NCI-H774 (cell line): ENCODE measurements at places on chromosomes 11 and 22.
A peak's percentile ranks its signal among the peaks of the same experiment; 100 is the strongest.

- DNase-seq = no peak
Observed at GRCh38 chr22:43310311-43310710, 32.9 kb downstream of the SCUBE1 start.

DNA sequence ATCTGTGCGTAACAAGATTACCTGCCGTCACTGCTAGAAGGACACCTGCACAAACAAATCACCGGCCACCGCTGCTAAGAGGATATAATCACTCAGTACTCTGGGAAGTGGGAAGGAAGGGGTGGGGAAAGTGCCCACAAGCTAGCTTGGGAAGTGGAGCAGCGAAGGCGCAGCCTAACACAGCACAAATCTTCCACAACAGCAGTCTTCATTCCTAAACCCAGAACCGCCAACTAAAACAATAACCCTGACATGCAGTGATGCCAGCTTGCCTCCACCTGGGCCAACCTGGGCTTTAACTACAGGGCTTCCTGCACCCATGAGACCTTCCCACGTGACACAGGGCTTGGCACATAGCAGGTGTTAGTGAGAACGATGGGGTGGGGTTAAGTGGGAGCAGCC, 5.1 kb downstream of the DGCR2 start:
- peak; percentile 79 for DNase-seq

DNA sequence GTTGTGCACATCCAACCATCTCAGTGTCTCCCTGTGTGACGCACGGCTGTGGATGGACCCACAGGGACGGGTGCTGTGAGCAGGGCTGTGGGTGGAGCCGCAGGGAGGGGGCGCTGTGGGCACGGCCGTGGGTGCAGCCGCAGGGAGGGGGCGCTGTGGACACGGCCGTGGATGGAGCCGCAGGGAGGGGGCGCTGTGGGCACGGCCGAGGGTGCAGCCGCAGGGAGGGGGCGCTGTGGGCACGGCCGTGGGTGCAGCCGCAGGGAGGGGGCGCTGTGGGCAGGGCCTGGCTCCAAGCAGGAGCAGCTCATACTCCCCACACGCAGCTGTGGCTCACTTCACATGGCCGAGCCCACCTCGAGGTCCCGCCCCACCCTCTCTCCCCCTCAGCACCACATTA, 6.0 kb upstream of the MAPK11 start:
- no peak for DNase-seq

- DNase-seq = no peak
Observed at GRCh38 chr11:65944767-65945166, 513 bp upstream of the TSGA10IP start.

- no peak for DNase-seq
Observed at GRCh38 chr11:133841279-133842043, 3.9 kb downstream of the SPATA19 start.

DNA sequence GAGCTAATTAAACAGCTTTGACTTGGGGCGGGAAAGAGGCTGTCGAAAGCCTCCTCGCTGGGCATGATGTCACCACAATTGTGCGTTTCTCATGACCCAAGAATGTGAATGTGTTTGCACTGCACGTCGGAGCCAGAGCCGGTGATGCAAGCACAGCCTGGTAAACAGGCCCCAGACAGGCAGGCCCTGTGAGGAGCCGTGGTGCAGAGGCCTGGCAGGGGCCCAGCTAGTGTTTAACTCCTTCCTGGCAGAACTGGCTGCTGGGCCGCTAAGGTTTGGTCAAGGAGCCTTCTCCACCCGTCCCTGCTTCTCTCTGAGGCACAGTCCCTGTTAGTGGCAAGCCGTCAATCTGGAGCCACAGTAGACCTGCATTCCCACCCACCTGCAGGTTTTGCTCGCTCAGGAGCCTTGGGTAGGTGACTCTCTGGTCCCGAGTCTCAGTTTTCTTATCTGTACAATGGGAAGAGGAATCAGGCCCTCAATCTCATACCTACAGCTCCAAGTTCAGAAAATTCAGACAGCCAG, 25.4 kb upstream of the SMTN start:
- peak; percentile 54 for DNase-seq

DNA sequence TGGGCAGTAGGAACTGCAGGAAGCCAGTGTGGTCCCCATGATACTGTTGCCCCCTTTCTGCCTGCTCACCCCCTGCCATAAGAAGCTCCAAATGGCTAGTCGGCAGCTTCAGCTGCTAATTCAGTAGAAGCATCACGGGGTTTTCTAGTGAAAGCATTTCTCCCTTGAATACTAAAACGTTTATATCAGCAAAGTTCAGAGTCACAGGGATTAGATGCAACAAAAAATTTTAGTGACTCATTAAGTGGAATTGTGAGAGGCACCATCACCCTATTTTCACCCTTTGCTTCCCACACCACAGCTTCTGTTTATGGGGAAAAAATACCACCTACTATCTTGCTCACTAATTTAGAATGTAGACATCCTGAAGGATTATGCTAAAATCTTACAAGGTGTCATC, 25.2 kb downstream of the RAB39A start:
- DNase-seq = no peak

DNA sequence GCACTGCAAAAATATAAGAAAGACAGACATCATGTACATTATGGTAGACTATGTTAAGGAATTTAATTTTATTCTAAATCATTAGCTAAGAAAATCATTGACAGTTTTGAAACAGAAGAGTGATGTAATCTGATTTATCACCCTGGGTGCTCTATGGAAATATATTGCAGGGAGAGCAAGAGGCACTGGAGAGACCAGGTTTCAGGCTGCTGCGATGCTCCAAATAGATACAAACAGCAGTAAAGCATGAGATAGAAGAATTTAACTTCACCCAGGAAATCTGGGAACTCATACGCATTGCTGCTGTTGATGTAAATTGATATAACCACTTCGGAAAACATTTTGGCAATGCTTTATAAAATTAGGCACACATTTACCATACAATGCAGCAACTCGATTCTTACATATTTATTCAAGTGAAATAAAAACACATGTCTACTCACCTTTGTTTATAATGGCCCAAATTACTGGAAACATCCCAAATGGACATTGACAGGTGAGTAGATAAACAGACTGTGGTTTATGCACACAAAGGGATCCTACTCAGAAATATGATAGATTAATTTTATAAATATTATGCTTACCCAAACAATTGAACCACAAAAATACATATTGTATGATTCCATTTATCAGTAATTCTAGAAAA, 535.1 kb upstream of the CHORDC1 start:
- no peak for DNase-seq

- DNase-seq = peak; percentile 13
Observed at GRCh38 chr22:50271519-50271970, 1.4 kb upstream of the MAPK11 start.

DNA sequence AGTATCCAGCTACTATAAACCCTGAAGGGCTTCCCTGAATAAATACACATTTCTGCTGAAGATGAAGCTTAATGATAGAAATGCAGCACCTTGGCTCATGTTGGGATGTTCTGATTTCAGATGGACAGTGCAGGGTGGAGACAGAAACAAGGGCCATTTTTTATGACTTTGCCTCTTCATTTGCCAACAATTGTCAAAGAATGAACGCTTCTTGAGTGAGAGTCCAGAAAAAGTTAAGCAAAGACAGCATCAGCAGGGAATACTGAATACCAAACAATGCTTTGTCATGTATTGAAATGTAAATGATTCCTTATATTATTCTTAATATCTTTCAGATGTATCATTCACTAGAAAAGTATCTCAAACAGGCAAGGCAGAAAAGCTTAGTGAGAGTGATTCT, 84.9 kb downstream of the TRPC6 start:
- DNase-seq = no peak

- no peak for DNase-seq
Observed at GRCh38 chr11:111148121-111148520, 97.4 kb upstream of the POU2AF2 start.

- no peak for DNase-seq
Observed at GRCh38 chr11:116414357-116414880, 358.4 kb downstream of the BUD13 start.

DNA sequence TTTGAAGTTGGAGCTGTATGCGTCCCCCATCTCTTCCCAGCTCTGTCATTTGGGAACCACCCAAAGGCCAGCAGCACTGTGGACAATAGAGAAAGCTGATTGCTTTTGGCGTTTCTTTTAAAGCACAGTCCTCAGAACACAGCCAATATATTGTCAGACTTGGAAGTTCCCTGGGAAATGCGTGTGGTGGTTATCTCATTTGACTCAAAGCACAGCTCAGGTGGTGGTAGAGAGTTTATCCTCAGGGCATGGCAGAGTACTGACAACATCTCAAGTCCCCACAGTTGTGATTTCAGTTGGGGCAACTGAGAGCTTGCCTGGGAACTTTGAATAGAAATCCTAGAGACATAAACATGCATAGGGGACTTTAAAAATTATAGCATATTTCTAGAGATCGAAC, 601.3 kb downstream of the ETS1 start:
- no peak for DNase-seq

DNA sequence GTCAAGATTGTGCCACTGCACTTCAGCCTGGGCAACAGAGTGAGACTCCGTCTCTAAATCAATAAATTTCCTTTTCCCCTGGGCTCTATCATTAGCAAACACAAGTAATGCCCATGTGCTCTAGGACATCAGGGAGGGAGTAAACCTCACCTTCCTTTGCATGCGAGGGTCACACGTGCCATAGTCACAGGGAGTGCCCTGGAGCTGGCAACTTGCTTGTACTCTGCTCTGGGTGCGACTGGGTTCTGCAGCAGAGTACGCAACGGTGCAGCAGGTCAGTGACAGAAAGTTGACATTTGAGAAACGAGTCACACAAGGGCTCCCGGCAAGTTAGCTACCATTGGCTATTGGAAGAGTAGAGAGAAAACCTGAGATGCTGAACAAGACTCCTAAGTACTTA, 32.6 kb upstream of the CHKA start:
- DNase-seq = no peak

DNA sequence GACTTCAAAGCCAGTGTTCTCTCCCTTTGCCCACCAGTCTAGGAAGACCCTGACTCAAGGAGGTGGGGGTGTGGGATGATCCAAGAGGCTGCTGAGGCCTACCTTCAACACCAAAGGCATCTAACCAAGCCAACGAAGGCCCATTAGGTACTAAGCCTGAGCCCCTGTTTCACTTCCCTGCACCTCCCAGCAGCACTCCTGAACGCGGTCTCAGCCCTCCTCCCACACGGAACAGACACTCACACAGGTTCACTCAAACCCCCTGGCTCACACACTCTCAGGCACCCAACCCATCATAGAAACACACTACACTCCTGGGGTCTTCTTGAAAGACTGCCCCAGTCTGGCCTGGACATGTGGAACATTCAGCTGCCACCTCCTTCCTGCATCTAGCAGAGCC, 40.7 kb downstream of the SLC22A12 start:
- DNase-seq = no peak

DNA sequence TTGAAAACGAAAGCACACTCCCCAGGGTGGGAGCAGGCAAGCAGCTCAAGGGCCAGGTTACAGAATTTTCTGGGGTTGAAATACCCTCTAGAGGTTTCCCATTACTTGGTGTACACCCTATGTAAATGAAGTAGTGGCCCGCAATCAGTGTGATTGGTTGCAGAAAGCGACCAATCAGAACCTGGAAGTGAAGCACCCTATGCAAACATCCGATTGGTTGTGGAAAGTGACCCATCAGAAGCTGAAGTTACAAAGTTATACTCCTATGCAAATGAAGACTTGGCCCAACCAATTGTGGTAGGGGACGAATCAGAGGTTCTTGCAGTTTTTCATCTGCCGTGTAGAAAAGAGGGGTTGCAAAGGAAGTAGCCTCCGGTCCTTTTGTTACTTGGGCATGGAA, 19.2 kb downstream of the PRR5 start:
- no peak for DNase-seq

- no peak for DNase-seq
Observed at GRCh38 chr11:123129920-123130319, 65.1 kb downstream of the CLMP start.

- no peak for DNase-seq
Observed at GRCh38 chr11:69355346-69355940, 61.5 kb downstream of the MYEOV start.

- DNase-seq = no peak
Observed at GRCh38 chr11:22407921-22408320, 69.7 kb downstream of the SLC17A6 start.

- DNase-seq = no peak
Observed at GRCh38 chr11:97202613-97203292, 812.9 kb downstream of the JRKL start.

- DNase-seq = no peak
Observed at GRCh38 chr11:64410404-64410734, 51.4 kb downstream of the RPS6KA4 start.

DNA sequence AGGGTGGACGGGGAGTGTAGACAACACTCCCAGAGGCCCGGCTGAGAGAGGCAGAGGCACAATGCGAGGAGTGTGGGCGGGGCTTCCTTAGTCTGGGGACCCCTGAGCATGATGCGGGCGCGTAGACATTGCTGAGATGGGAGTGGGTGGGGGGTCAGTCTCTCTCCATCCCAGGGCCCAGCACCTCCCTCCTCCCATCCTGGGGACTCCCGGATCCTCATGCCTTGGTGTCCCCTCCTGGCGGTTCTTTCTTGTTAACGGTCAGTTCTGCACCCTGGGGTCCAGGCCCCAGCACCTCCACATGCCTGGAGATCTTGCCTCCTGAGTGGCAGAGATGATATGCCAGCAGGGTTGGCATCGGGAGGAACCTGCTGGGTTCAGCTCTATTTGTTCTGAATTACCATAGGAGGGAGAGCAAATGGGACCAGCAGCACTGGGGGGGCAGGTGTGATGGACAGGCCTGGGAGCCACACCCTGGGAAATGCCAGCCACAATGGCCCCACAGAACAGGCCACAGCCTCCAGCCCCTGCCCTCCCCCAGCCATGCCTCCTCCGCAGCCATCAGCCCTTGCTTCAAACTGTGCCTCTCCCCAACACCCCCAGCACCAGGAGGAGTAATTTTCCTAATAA, 55.7 kb downstream of the RTL6 start:
- DNase-seq = no peak

- DNase-seq = peak; percentile 25
Observed at GRCh38 chr11:93249459-93250220, 51.8 kb upstream of the SLC36A4 start.

GRCh38 chr11:65857500-65857852, 504 bp downstream of the CFL1 start:
- DNase-seq = no peak

GRCh38 chr11:70861559-70861958, 390.8 kb downstream of the SHANK2 start:
- DNase-seq = peak; percentile 48

GRCh38 chr22:20459152-20459542, 21.5 kb upstream of the SCARF2 start:
- DNase-seq = no peak

GRCh38 chr11:128633384-128633965, 46.1 kb upstream of the ETS1 start:
- no peak for DNase-seq

- DNase-seq = no peak
Observed at GRCh38 chr11:16898274-16898985, 115.8 kb downstream of the PLEKHA7 start.

DNA sequence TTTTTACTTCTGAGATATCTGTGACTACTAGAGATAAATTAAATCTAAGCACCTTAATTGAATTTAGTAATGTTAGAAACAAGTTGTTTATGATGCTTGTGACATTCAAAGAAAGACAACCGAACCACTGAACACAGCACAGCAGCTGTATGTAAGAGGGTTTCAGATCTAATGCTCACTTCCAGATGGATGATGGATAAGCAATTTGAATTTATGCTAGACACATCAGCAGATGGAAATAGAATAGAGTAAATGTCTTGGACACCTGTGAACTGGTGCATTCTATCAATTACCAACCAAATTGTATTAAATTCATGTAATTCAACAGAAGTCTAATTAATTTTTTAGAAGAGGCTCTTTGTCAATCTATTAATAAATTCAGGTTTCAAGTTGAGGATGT, 306.3 kb downstream of the CNTN5 start:
- DNase-seq = no peak

GRCh38 chr22:19679522-19680101, 34.7 kb upstream of the SEPTIN5 start:
- no peak for DNase-seq
